ENCODE measurements at places on chromosomes 13 and 19.

GRCh38 chr13:111659219-111659775 lies 338.9 kb downstream of the TEX29 start:
- no peak for DNase-seq

DNA sequence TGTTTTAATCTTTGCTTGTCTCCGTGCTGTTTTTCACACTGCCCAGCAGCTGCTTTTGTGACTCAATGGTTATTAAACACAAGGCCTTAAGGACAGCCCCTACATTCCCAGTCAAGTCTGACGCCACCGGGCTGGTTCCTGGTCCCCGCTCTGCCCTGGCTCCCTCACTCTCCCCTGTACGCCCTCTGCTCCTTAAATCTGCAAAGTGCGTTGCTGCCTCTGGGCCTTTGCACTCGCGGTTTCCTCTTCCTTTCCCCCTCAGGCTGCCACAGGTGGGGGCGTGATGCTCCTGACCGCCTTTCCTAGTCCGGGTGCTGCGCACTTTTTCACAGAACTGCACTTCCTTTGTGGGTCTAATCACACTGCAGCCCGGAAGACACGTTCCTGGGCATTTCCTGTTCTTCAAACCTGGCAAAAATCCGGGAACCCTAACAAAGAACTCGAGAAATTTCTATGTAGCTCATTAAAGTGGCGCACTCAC lies 25.6 kb downstream of the NOSIP start:
- DNase-seq = no peak

DNA sequence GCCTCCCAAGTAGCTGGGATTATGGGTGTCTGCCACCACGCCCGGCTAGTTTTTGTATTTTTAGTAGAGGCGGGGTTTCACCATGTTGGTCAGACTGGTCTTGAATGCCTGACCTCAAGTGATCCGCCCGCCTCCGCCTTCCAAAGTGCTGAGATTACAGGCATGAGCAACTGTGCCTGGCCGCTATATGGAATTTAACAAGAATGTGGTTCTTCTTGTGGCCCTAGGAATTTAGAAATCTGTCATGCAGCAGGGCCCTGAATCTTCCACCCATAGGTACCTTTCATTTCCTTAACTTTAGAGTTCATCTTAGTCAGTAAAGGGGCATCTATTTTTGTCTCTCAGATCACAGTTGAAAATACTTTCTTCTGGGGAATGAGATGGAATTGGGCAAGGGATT lies 25.6 kb upstream of the NDFIP2 start:
- no peak for DNase-seq

DNA sequence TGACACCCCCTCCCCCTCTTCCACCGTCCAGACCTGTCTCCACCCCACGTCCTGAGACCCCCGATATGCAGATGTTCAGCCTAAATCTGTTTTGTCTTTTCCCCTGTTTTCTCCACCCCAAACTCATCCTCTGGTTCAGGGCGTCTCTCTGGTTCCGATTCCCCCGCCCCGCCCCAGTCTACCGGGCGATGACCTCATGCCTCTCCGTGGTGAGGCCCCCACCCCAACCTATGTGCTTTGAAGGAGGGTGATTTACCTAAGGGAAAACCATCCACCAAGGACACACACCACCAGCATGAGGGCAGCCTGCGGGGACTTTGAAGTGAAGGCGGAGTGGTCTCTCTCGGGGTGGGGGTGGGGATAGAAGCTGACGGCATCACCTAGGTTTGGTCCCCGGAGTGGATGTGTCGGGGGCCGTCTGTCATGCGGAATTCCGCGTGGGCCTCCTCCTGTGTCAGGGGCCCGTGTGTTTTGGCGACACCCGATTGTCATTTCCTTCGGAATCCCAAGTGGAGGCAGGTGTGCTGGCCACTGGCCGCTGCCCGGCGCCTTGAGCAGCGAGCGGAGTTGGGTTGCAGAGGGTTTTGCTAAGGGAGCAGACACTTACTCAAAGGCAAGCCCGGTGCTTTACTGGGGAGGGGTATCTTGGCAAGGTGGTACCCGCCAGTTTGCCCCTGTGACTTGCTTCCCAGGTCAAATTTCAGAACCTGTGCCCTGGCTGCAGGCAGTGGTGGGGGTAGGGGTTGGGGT lies 1.4 kb downstream of the FZR1 start:
- DNase-seq = no peak

DNA sequence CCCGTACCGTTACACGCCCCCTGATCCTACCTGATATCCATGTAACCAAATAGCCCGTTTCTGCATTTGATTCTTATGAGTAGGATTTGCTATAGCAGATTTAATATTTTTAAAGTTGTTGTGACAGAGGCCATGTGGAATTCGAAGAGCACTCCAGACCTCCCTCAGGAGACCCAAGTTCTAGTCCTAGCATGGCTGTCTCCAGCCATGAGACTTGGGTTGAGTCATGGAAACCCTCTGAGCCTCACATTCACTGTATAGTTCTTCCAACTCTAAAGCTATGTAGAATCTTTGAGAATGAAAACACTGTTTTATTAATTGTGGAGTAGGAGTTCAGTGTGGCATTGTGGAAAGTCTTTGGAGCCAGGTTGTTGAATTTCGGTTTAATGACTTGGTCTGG lies 8.0 kb upstream of the GPR183 start:
- DNase-seq = no peak

GRCh38 chr13:69755101-69755500 lies 352.5 kb upstream of the ATXN8OS start:
- DNase-seq = no peak

DNA sequence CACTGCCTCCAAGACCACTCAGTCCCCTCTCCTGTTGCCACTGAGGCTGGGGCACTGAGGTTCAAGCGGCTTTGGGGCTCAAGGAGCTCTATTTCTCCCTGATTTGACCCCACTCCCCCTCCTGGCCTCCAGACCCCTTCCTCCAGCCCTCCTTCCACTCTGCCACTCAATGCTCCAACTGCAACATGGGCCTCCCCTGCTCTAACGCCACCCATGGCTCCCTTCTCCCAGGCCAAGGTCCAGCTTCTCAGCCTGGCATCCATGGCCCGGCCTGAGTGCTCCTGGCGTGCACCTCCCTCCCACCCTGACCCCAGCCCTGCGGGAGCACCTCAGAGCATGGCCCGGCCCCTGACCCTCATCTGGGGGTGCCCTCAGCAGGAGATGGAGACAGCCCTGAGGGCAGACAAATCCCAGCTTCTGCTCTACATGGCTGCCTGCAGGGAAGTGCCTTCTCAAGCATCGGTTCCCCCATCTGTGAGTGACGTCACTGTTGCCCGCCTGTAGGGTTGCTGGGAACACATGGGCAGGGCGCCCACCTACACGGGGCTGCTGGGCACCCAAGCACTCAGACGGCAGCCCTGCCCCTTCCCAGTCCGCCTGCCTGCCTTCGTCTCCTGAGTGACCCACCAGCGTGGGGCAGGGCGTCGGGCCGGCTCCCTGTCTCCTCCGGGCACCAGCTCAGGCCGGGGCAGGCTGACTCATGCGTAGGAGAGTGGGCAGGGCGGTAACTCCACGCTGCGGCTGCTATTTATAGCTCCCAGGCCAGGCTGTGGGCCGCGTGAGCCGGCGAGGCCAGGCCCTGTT lies 1.6 kb upstream of the DIRAS1 start:
- DNase-seq = peak; percentile 72

DNA sequence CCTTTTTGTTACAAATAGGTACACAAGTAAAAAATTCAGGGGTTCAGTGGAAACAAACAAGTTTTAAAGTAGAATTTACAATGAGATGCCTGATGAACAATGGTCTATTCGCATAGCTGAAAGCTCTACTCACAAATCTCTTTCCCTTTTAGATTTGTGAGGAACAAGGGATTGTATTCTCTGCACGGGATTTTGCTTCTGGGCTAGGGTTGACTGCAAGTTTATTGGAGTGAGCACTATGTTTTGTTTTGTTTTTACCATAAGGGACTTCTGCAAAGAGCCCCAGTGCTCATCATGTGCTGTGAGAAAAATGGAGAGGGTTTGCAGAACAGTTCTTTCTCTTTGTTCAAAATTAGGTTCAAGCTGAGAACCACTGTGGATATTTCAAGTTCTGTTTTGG lies 160.5 kb downstream of the DLEU7 start:
- no peak for DNase-seq

DNA sequence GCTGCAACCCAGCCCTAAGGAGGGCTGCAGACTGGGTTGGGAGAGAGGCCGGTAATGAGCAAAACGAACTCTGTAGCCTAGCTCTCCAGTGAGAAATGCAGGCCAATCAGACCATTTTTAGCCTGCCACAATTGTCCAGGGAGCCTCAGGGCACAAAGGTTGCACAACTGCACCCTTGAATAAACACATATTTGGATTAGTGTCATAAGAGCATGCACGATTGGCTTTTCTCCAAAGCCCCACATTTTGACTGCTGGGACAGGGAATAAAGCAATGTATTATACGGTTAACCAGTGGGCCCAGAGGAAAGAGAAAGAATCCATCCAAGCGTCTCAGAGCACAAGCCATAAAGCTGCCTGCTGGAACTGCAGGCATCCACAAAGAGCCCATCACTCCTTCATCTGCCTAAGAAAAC lies 729.4 kb upstream of the SGCG start:
- DNase-seq = no peak

DNA sequence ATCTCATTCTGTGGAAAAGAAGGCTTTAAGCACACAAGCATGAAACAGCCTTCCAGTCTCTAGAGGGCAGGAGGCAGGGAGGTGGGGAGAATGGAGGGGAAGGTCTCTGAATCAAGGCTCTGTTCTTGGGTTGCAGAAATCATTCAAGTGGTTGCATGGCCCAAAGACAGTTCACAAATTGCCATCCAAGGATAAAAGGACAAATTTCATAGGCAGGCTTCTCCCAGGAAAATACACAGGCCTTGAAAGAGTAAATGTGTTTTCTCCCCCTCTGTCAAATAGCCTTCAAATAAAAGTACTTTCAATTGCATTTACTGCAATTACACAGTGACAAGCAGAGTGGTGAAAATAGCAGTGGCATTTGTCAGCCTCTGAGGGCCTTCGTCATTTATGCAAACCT lies 450.8 kb downstream of the DCT start:
- no peak for DNase-seq

- DNase-seq = no peak
Measured at GRCh38 chr19:16091546-16092475, 15.5 kb downstream of the TPM4 start.

GRCh38 chr13:110503979-110504499 lies 57.5 kb downstream of the RAB20 start:
- DNase-seq = no peak

GRCh38 chr19:16021796-16022195 lies 54.5 kb upstream of the TPM4 start:
- no peak for DNase-seq

DNA sequence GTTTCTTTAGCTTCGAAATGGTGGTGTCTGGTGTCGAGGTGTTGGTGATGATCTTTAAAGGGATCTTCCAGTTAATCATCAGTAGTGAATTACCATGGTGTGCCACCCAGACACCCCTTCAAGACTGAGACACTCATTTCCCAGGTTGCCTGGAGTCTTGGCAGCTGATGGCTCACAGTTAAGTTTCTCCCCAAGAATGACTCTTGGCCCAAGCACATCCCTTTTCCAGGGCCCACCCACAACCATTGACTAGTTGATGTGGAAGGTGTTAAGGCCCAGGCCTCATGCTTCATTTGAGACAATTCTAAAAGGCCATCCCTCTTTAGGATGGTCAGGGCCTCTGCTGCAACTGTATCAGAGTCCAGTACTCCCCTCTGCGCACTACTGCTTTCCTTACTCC lies 145.5 kb downstream of the FOXO1 start:
- no peak for DNase-seq

- DNase-seq = no peak
Measured at GRCh38 chr13:47407808-47408207, 511.0 kb upstream of the HTR2A start.

- DNase-seq = no peak
Measured at GRCh38 chr19:1365319-1366269, 18.1 kb upstream of the NDUFS7 start.

- no peak for DNase-seq
Measured at GRCh38 chr19:53183146-53183764, 9.9 kb downstream of the ZNF665 start.

- no peak for DNase-seq
Measured at GRCh38 chr19:8334458-8335342, 8.4 kb downstream of the KANK3 start.

DNA sequence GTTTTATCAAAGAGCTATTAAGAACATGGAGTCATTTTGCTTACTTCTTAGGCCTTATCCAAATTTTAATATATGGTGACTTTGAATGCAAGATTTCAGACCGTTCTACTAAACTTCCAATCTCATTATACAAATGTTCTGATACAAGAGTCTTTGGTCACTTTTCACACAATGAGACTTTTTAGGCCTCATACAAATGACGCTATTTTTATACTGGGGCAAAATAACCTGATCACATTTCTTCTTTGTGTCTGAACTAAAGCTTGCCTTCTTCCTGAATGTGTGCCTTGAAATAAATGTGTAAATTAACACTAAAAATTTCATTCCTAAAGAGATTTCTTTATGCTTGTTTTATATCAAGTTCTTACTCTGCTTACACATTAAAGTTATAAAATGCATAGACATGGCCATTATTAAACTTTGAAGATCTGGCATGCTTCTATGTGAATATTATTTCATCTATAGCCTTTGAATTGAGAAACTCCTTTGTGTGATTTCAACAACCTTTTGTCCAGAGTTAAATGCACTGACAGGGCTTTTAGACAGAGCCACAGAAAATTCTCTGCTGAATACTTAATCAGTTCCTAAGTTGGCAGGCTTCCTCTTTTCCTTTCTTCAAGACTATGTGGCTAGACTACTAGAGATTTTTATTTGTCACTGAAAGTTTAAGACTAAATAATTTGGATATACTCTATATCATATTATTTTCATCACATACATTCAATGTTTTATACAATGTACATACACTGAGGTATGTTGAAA lies 86.1 kb downstream of the EDNRB start:
- DNase-seq = no peak

All from amniotic stem cell (primary cell).